Mesothelial cell of epicardium (in vitro differentiated cells): ENCODE measurements at places on chromosomes 12 and 14.
A peak's percentile ranks its signal among the peaks of the same experiment; 100 is the strongest.

GRCh38 chr12:19910681-19911080, 457.7 kb upstream of the PDE3A start:
- no peak overlapping the region for H3K27ac ChIP-seq
- peaks cover 14% of the 10 kb centered on the region for H3K4me1 ChIP-seq
- DNase-seq = no peak
- H3K27me3 ChIP-seq = no peaks in the 10 kb centered on the region
- no peaks in the 10 kb centered on the region for H3K36me3 ChIP-seq
- H3K4me3 ChIP-seq = no peak overlapping the region

- no peak for DNase-seq
- H3K36me3 ChIP-seq = no peaks in the 10 kb centered on the region
- H3K27me3 ChIP-seq = peaks cover 34% of the 10 kb centered on the region
- peaks cover 17% of the 10 kb centered on the region for H3K4me1 ChIP-seq
- peak overlapping the region; percentile 26 for H3K4me3 ChIP-seq
Observed at GRCh38 chr14:104086210-104086660, 735 bp downstream of the ASPG start.

DNA sequence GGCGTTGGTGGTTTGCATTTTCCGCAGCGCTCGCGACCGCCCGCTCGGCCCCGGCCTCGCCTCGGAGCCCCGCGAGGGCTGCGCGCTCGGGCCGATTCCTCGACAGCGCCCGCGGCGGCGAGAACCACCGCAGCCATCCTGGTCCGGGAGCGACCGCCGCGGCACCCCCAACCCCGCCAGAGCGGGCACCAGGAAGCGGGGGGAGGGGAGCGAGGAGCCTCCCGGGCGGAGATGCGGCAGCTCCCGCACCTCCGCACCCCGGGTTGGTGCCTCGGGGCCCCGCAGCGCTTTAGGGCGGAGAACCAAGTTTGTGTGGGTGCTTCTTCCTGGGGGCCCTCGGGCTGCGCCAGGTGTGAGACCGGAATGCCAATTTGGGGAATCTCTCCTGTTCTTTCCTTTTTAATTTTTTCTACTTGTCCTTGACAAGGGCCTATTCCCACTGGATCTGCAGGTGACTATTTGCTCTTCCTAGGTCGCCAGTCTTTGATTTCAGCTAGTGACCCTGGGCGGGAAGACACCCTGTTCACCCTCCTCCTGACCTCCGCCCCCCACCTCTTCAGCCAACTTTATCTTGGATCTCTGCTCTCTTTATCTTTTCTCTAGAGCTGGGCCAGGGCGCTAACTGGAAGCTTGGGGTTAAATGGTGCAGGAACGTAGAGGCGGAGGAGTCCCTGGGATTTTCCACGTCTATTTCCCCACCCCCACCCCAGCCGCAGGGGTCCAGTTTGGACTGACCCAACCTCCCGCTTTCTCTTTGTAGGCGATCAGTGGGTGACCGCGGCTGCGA, at the start of gene SOCS2:
Gene SOCS2 (plus strand): TSS at position 751 of the 787 bp plus-strand sequence. CDS start 223 bp downstream, outside the sequence.
- peaks cover 4% of the 10 kb centered on the region for H3K36me3 ChIP-seq
- peaks cover 20% of the 10 kb centered on the region for H3K4me1 ChIP-seq
- H3K27ac ChIP-seq = peak within 1 kb of the TSS; percentile 66
- H3K4me3 ChIP-seq = peak within 1 kb of the TSS; percentile 79

- H3K4me3 ChIP-seq = no peak overlapping the region
- H3K36me3 ChIP-seq = peaks cover 15% of the 10 kb centered on the region
- no peaks in the 10 kb centered on the region for H3K4me1 ChIP-seq
- no peak for DNase-seq
Observed at GRCh38 chr12:66159123-66159522, 10.7 kb downstream of the TMBIM4 start.

GRCh38 chr12:92987362-92987761, 58.3 kb upstream of the EEA1 start:
- H3K4me1 ChIP-seq = peaks cover 21% of the 10 kb centered on the region
- H3K4me3 ChIP-seq = no peak overlapping the region
- no peaks in the 10 kb centered on the region for H3K36me3 ChIP-seq

GRCh38 chr14:105602799-105603793, 76.7 kb downstream of the TMEM121 start:
- no peaks in the 10 kb centered on the region for H3K36me3 ChIP-seq
- DNase-seq = no peak
- no peaks in the 10 kb centered on the region for H3K4me1 ChIP-seq
- H3K4me3 ChIP-seq = no peak overlapping the region
- H3K27ac ChIP-seq = no peak overlapping the region

GRCh38 chr12:61011767-61012423, 1248.3 kb upstream of the USP15 start:
- H3K27ac ChIP-seq = no peak overlapping the region
- no peak overlapping the region for H3K4me3 ChIP-seq
- no peak for DNase-seq
- H3K36me3 ChIP-seq = no peaks in the 10 kb centered on the region
- H3K4me1 ChIP-seq = no peaks in the 10 kb centered on the region

DNA sequence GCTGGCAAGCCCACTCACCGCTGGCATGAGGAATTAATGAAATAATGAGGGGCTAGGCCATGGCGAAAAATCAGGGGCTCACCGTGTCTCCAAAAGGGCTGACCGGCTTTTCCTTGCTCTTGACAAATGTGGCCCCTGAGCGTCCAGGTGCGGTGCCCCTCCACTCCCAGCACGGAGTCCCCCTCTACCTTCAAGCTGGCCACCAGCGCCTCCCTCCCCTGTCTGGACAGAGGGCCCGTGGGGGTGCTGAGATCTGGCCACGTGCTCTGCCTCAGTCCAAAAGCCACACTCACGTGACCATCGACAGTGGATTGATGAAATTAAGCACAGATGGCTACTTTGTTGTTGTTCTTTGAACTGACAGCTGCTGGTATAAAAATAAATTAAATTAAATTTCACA, 78.8 kb upstream of the BCL11B start:
- no peak overlapping the region for H3K27ac ChIP-seq
- H3K4me1 ChIP-seq = peaks cover 28% of the 10 kb centered on the region
- H3K36me3 ChIP-seq = no peaks in the 10 kb centered on the region
- no peaks in the 10 kb centered on the region for H3K27me3 ChIP-seq
- no peak overlapping the region for H3K4me3 ChIP-seq
- no peak for DNase-seq

DNA sequence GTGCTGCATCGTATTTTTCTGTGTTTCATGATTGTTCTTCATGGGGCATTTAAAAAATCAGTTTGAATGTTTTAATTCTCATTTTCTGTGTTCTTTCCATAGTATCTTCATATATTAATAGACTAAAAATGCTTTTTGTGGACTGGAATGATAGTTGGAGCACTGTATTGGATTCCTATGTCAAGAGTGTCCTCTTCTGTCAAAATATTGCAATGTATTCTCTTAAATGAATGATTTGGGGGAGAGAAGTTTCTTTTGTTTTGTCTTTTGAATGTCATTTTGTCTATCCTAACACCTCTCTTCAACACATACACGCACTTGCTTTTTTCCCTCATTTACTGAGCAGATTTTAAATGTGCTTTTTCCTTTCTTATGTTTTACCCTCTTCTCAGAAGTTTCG, 4.7 kb upstream of the EIF2S3B start:
- H3K27me3 ChIP-seq = no peaks in the 10 kb centered on the region
- H3K27ac ChIP-seq = no peak overlapping the region
- DNase-seq = no peak
- H3K4me1 ChIP-seq = no peaks in the 10 kb centered on the region

DNA sequence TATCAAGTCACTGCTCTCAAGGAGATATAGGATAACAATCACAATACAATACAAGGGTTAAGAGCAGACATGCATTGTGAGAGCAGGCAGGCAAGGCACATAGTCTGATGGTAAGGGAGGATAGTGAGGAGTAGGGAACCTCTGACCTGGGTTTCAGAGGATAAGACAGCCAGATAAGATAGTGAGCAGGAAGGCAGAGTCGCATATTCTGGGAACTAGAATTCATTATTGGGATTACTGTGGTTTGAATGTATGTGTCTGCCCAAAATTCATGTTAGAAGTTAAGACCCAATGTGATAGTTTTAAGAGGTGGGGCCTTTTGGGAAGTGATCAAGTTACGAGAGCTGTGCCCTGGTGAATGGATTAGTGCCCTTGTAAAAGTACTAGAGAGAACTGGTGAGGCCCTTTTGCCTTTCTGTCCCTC, 14.4 kb upstream of the ATF1 start:
- peaks cover 21% of the 10 kb centered on the region for H3K36me3 ChIP-seq
- H3K27me3 ChIP-seq = no peaks in the 10 kb centered on the region
- H3K4me3 ChIP-seq = no peak overlapping the region
- DNase-seq = no peak
- H3K4me1 ChIP-seq = peaks cover 15% of the 10 kb centered on the region

- H3K36me3 ChIP-seq = no peaks in the 10 kb centered on the region
- H3K27me3 ChIP-seq = no peaks in the 10 kb centered on the region
- H3K4me3 ChIP-seq = no peak overlapping the region
- DNase-seq = no peak
Observed at GRCh38 chr12:121866331-121866730, 7.7 kb upstream of the HPD start.

DNA sequence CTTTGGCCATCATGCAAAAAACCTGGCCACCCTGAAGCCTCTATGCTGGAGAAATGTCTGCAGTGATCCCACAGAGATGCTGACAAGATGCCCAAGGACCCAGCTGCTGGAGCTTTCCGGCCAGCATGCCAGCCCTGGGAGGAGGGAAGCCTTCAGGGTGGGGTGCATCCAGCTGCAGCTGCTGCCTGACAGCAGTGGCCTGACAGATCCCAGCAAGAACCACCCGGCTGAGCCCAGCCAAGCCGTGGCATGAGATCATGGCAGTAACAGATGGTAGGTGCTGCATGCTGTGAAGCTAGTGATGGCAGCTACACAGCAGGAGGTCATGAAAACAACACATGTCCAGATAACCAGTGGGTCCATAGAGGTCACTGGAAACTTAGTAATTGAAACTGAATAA, 13.8 kb downstream of the CLBA1 start:
- no peaks in the 10 kb centered on the region for H3K27me3 ChIP-seq
- no peak overlapping the region for H3K4me3 ChIP-seq
- H3K4me1 ChIP-seq = no peaks in the 10 kb centered on the region

GRCh38 chr12:120705618-120706017, 4.6 kb upstream of the UNC119B start:
- H3K36me3 ChIP-seq = peaks cover 10% of the 10 kb centered on the region
- H3K4me1 ChIP-seq = peaks cover 6% of the 10 kb centered on the region
- DNase-seq = no peak
- no peak overlapping the region for H3K27ac ChIP-seq
- H3K27me3 ChIP-seq = no peaks in the 10 kb centered on the region
